ENCODE measurements at places on chromosomes 6 and 20.

DNA sequence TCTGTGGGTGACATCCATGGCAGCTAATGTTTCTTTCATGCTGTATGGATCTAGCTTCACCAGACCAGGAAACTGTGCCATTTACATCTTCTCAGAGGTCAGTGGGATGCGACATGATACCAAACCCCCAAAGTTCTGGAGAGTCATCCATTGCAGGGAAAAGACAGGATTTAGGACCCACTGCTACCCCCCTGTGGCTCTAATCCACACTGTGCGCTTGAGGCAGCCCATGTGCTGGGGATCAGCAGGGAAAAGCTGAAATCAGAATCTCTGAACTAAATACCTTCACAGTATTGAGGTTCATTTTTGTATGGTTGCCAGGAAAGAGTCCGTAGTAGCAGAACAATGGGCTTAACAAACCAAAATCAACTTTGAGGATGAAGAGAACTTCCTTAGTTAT lies 164.4 kb downstream of the TMEM242 start:
- peaks cover 5% of the 10 kb centered on the region for H3K4me1 ChIP-seq
- H3K27me3 ChIP-seq = no peaks in the 10 kb centered on the region
- no peak overlapping the region for H3K4me3 ChIP-seq

DNA sequence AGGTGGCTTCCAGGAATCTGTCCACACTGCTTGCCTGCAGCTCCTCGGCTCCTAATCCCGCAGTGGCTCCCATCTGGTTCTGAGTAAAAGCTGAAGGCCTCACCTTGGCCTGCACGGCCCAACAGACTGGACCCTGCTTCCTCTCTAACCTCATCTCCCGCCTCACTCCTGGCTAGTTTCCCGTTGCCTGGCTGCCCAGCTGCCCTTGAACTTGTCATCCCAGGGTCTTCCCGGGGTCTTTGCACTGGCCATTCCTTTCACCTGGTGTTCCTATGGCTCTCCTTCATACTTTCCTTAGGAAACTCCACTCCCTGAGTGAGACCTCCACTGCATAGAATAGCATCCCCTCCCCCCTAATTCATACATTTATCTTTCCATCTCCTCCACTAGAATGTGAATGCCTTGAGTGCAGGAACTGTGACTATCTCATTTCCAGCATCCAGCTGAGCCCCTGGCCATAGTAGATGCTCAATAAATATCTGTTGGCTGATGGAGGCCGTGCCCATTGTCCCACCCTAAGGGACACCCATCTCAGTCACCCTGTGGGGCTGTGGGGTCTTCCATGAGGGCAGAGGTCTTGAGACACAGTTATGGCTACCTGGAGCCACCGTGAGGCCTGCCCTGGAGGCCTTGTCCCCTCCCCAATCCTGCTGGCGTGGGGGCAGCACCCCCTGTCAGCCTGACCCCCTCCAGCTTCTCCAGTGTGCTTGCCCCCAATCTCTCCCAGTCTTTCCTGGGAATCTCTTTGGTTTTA lies 9.1 kb upstream of the SIRPA start:
- peaks cover 70% of the 10 kb centered on the region for H3K27me3 ChIP-seq
- H3K36me3 ChIP-seq = no peaks in the 10 kb centered on the region
- no peaks in the 10 kb centered on the region for H3K4me1 ChIP-seq
- no peak overlapping the region for H3K4me3 ChIP-seq

DNA sequence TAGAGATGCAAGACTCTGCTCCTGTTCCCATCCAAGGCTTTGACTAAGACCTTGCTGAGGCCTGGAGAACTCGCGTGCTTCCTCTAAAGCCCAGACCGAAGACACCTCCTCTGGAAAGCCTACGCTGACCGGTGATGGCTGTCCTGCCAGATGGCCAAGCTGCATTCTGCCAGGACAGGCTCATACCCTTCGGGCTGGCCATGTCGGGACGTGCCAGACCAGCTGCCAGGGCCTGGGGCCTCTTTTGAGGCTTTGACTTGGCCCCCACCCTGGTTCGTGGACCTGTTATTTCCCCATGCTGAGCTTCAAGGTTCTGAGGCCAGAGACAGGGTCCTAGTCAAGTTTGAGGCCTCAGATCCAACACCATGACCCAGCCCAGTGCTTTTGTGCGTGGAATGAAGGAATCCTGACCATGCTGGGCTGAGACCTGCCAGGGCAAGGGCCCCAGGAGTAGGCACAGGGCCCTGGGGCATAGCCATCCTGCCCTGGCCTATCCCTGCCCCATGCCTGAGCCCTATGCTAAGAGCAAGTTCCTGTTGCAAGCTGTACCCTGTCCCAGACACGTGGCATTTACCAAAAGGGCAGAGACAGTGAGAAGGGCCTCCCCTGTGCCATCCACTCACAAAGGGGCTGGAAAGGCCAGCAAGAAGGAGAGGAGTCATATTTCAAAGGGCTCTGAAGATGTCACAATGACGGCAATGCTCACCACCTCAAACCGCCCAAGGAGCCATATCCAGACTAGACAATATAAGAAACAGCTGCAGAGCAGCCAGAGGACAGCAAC lies 42.8 kb downstream of the MRPL14 start:
- H3K36me3 ChIP-seq = no peaks in the 10 kb centered on the region
- no peak overlapping the region for H3K4me3 ChIP-seq
- DNase-seq = no peak
- no peak overlapping the region for H3K27ac ChIP-seq
- no peaks in the 10 kb centered on the region for H3K4me1 ChIP-seq

GRCh38 chr20:38217791-38218565 lies 42.6 kb downstream of the KIAA1755 start:
- no peak overlapping the region for H3K4me3 ChIP-seq
- H3K4me1 ChIP-seq = peaks cover 6% of the 10 kb centered on the region
- peaks cover 17% of the 10 kb centered on the region for H3K27me3 ChIP-seq
- DNase-seq = no peak

- no peaks in the 10 kb centered on the region for H3K4me1 ChIP-seq
- no peak overlapping the region for H3K4me3 ChIP-seq
- H3K27me3 ChIP-seq = no peaks in the 10 kb centered on the region
- H3K36me3 ChIP-seq = peaks cover 2% of the 10 kb centered on the region
- H3K27ac ChIP-seq = no peak overlapping the region
Measured at GRCh38 chr6:95232446-95232845, 344.9 kb upstream of the MANEA start.

DNA sequence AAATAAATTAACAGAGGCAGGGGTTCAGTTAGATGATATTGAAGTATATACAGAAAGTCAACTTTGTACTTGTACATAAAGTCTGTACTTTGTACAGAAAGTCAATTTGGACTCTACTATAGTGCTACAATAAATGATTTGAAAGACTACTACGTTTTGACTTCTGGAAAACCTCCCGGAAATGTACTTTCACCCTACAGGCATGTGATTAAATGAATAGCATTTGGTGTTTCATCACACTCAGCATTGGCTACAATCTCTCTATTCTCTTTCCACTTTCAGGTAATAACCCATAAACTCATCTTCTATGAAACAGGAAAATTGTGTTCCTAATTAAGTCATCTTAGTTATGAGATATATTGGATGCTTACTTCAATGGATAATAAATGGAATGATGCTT lies 25.6 kb upstream of the MC3R start:
- H3K4me1 ChIP-seq = no peaks in the 10 kb centered on the region
- no peak overlapping the region for H3K4me3 ChIP-seq
- no peak for DNase-seq
- H3K36me3 ChIP-seq = peaks cover 3% of the 10 kb centered on the region
- no peak overlapping the region for H3K27ac ChIP-seq
- peaks cover 14% of the 10 kb centered on the region for H3K27me3 ChIP-seq

GRCh38 chr6:30317913-30318589 lies 8.7 kb upstream of the TRIM39 start:
- H3K36me3 ChIP-seq = peaks cover 13% of the 10 kb centered on the region
- peak overlapping the region; percentile 60 for H3K27ac ChIP-seq
- DNase-seq = no peak
- no peaks in the 10 kb centered on the region for H3K27me3 ChIP-seq
- peaks cover 85% of the 10 kb centered on the region for H3K4me1 ChIP-seq
- peak overlapping the region; percentile 45 for H3K4me3 ChIP-seq

- H3K36me3 ChIP-seq = peaks cover 37% of the 10 kb centered on the region
- peak overlapping the region; percentile 86 for H3K4me3 ChIP-seq
- no peaks in the 10 kb centered on the region for H3K27me3 ChIP-seq
- peaks cover 46% of the 10 kb centered on the region for H3K4me1 ChIP-seq
- peak overlapping the region; percentile 99 for H3K27ac ChIP-seq
- DNase-seq = peak; percentile 89
Measured at GRCh38 chr6:26157251-26158075, 70.2 kb downstream of the HFE start.

DNA sequence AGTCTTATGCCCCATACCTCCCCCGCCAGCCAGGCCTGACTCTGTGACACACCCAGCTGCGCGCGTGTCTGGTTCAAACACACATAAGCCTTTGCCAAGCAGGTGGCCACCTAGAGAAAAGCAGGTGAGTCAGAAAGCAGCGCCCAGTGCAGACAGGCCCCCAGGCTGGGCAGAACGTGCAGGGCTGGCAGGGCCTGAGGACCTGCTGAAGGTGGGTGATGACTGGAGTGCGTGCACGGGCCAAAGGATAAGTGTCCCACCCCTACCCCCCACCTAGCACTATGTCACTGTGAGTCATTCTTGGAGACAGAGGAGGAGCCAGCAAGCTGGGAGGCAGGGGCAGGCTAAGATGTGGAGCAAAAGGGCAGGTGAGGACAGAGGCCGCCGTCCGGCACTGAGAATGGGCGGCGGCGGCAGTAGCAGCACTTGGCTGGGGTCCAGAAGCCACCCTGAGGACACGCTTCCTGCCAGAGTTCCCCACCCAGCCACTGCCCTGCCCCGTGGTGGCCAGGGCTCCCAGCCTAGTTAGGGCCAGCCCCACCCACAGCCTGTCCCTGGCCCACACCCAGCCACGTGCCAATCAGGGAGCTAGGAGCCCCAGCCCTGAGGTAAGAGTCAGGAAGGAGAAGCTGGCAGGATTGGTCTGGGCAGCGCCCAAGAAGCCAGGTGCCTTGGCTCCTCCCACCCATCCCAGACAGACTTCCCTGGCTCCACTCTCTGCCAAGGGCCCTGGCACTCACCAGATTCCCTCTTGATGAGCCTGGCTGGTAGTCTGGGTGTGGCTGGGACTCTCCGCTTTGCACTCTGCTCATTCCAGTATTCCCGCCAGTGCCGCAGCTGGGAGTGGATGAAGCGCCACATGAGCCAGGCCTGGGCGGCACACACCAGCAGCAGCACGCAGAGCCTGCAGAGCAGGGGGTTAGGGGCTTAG lies 72.7 kb downstream of the TRAM2 start:
- H3K27me3 ChIP-seq = no peaks in the 10 kb centered on the region
- H3K4me3 ChIP-seq = no peak overlapping the region
- peaks cover 5% of the 10 kb centered on the region for H3K4me1 ChIP-seq
- no peak overlapping the region for H3K27ac ChIP-seq
- no peak for DNase-seq

GRCh38 chr20:46235077-46235476 lies 73.2 kb downstream of the CDH22 start:
- H3K36me3 ChIP-seq = no peaks in the 10 kb centered on the region
- H3K27me3 ChIP-seq = peaks cover 27% of the 10 kb centered on the region
- H3K4me1 ChIP-seq = no peaks in the 10 kb centered on the region
- no peak overlapping the region for H3K27ac ChIP-seq
- DNase-seq = no peak

GRCh38 chr6:35148167-35148741 lies 7.1 kb upstream of the TCP11 start:
- no peak for DNase-seq
- H3K27ac ChIP-seq = no peak overlapping the region
- no peak overlapping the region for H3K4me3 ChIP-seq
- H3K27me3 ChIP-seq = peaks cover 7% of the 10 kb centered on the region
